ENCODE measurements at places on chromosomes 5 and 9.
A peak's percentile ranks its signal among the peaks of the same experiment; 100 is the strongest.

DNA sequence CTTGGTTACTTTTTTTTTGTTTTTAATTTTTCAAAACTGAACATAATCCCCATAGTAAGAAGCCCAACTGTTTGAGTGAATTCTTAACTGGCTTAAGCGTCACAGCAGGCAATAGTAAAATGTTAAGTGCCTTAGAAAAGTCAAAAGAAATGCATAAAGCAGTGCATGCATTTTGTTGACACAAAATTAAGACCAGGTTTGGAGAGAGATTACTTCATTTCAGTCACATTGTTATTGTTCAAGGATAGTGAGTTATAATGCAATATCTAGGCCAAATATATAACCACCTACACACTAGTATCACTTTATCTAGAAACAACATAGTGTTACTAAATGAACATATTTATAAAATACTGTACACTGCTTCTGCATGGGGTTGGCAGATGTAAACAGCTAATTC is 116.9 kb upstream of the KLF9 start:
- DNase-seq: no peak

- DNase-seq: no peak
Measured at GRCh38 chr9:121284733-121285451, 16.9 kb downstream of the GSN start.

DNA sequence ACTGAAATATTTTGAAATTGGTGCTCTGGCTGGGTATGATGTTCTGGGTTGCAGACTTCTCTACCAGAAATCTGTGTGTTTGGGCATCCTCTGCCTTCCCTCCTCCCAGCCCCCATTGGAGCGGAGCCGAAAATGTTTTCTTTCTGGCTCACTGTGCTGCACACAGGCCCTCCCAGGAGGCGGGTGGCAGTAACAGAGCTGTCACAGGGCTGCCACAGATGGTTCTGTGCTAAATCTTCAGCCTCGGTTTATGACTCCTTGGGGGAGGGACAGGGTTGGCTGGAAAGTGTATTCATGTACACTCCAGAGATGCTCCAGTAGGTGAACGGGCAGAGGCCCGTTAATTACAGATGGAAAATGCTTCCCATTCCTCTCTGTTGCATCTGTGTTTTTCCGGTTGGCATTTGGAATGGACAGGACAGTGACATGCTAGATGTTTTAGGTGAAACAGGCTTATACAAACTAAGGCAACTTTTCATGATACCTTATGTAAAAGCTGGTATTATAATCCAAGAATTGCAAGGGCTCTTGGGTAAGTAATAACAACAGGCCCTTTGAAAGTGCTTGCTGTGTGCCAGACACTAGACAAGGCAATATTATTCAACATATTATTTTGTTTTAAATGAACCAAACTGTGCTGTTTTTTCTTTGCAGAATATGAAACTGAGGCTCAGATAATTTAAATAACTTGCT is 180.2 kb downstream of the ADCY2 start:
- no peak for DNase-seq

DNA sequence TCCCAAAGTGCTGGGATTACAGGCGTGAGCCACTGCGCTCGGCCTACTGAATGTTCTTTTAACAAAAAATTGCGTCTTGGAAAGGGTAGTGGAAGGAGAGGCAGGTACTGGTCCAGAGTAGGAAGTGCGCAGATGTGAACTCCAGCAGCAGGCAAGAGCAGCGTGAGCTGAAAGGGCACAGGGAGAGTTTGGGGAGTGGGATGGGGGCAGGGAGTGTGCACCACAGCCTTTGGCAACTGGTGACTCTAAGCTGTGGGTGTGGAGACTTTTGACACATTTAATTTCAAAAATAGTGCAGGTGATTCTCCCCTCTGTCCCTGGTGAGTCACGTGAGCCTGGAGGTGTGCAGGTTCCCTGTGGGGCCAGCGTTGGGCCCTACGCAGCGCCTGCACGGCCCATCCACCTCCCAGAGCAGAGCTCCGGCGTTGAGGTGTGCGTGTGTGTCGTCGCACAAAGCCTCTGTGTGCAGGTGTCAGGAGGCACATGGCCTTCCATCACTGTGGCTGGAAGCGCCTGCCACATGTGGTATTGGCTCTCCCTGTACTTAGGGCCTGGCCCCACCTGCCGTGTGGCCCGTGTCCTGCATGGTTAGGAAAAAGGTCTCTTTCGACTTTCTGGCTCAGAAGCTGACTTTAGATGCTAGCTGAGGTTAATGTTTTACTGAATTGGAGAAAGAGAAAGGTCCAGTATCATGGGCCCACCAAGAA is 11.5 kb downstream of the SQSTM1 start:
- DNase-seq: no peak

GRCh38 chr5:81856948-81857928 is 106.3 kb upstream of the SSBP2 start:
- DNase-seq: no peak

DNA sequence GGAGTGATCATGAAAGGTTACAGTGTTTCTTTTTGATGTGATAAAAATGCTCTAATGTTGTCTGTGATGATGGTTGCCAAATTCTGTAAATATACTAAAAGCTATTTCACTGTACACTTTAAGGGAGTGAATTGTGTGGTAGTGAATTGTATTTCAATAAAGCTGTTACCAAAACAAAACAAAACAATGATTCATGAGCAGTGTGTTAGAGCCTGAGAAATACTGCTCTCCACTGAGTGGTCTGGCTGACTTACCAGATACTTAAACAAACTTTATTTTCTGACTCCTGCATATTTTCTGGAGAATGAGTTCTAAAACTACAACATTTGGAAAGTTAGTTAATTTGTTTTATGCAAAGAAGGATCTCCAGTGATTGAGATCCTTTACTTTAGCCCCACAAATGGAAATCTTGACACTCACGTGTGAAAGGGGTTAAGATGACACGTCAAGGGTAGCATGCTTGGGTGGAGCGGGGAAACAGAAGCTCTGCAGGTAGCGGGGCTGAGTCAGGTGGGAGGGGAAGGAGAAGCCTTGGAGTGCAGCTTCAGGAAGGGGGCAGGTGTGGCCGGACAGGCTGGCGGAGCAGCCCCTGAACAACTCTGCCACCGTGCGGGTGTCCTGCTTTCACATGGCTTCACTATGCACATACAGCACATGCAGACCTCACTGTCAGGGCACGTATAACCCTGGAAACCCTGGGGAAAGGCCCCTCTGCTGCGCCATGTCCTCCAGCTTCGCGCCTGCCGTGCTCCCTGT is 256.7 kb downstream of the IRX1 start:
- DNase-seq: no peak

- no peak for DNase-seq
Measured at GRCh38 chr5:14327624-14328023, 184.5 kb downstream of the TRIO start.

DNA sequence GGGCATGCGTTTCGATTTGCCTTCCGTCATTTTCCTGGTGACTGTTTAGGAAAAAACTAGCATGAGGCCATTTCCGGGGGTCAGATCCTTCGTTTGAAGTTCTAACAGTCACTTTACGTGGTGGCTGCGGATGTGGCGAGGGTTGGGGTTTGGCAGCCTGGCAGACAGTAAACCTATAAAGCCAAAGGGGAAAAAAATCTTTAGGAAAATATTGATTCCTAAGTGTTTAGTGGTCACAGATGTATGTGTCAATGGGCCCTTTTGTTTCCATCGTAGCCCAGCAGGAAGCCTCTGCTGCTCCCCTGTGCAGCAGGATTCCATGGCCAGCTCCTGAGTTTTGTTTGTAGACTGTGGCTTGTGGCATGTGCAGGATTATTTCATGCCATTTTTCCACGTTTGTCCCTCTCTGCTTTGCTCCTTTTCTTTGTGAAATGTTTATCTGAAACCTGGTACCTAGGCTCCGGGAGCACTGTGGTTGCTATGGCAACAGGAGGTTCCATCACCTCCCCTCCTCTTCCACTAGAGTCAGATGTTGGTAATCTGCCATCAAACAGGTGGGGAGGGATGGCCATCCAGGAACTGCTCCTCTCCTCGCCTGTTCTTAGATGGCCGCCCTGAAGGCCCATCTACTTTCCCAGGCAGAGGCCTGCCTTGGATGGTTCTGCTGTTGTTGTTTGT is 202.3 kb downstream of the AOPEP start:
- no peak for DNase-seq

DNA sequence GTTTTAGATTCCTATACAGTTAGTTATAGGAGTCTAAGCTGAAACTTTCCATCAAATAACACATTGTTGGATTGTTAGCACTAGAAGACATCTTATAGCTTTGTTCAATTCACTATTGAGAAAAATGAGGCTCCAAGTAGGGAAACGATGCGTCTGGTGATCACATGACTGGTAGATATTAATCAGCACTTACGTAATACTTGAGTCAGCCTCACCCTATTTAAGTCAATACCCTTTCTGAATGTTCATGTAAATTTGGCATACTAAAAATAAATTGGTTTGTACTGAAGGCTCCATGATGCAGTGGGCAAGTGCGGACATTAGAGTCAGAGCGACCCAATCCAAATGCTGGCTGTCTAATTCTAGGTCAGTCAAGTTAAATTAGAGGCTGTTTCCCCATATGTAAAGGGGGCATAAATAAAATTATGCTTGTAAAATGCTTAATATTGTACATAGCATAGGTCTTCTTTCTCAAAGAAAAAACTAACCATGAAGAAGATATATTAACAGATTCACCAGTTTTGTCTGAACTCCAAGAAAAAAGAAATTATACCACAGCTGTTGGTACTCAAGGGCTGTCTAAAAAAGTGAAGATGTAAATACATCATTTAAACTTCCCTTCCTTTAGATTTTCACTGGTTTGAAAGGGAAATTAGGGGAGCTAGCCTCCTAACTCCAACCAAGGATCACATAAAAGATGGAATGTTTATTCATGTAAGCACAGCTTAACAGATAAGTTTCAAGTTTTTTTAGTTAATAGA is 406.6 kb upstream of the TLE4 start:
- peak; percentile 52 for DNase-seq

- DNase-seq: no peak
Measured at GRCh38 chr9:70303268-70303667, 44.5 kb downstream of the SMC5 start.

GRCh38 chr5:96880444-96881164 is 4.3 kb downstream of the ERAP2 start:
- DNase-seq: peak; percentile 75

- DNase-seq: peak; percentile 77
Measured at GRCh38 chr5:61280205-61280604, 51.9 kb upstream of the ZSWIM6 start.

- DNase-seq: no peak
Measured at GRCh38 chr5:125634216-125634835, 788.9 kb upstream of the GRAMD2B start.

DNA sequence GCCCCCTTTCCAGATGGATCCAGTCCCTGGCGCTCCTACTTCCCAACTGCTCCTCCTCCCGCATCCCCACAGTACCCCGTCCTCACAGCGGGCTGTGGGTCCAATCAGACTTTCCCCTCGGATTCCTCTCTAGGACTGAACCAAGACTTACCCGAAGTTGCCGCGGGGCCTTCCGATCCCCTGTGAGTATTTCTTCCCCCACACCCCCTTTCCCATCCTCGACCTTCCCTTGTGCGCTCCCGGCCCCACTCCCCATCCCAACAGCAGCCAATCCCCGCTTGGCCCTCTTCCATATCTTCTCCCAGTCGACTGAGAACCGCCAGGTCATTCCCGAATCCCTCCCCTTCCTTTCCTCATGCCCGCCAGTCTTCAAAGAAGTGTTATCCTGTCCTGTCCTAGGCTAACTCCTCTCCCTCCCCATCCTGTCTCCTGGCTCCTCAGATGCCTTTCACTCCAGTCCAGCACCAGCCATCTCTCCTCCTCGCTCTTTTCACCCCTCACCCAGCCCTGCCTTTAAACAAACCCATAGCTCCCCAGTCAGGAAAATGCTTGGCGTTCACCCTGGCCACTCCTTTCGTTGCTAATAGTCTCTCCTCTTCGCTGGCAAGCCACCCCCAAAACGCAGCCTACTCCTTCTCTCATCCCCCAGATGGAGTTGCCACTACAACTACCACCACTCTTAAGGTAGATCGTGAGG is 646 bp downstream of the SWI5 start:
- DNase-seq: no peak

GRCh38 chr9:126383406-126384046 is 56.9 kb downstream of the MVB12B start:
- DNase-seq: peak; percentile 52
